ENCODE measurements at places on chromosomes 2 and 18. TPM values are rescaled to one million over a fixed set of nuclear protein-coding genes. Genes with fewer than 3 reads are reported as not detected.

- H3K36me3 ChIP-seq = no peaks in the 10 kb centered on the region
- no peak overlapping the region for H3K27ac ChIP-seq
- H3K4me3 ChIP-seq = no peak overlapping the region
- peaks cover 2% of the 10 kb centered on the region for H3K27me3 ChIP-seq
Measured at GRCh38 chr2:48912110-48912509, 156.6 kb upstream of the LHCGR start.

- no peaks in the 10 kb centered on the region for H3K36me3 ChIP-seq
- H3K4me1 ChIP-seq = peaks cover 12% of the 10 kb centered on the region
- H3K27me3 ChIP-seq = peaks cover 48% of the 10 kb centered on the region
- no peak for DNase-seq
Measured at GRCh38 chr2:236164201-236164924, 3.8 kb downstream of the GBX2 start.

- H3K36me3 ChIP-seq = no peaks in the 10 kb centered on the region
- no peaks in the 10 kb centered on the region for H3K27me3 ChIP-seq
- no peak for DNase-seq
- H3K4me1 ChIP-seq = peaks cover 14% of the 10 kb centered on the region
Measured at GRCh38 chr2:234333168-234334130, 163.4 kb downstream of the ARL4C start.

DNA sequence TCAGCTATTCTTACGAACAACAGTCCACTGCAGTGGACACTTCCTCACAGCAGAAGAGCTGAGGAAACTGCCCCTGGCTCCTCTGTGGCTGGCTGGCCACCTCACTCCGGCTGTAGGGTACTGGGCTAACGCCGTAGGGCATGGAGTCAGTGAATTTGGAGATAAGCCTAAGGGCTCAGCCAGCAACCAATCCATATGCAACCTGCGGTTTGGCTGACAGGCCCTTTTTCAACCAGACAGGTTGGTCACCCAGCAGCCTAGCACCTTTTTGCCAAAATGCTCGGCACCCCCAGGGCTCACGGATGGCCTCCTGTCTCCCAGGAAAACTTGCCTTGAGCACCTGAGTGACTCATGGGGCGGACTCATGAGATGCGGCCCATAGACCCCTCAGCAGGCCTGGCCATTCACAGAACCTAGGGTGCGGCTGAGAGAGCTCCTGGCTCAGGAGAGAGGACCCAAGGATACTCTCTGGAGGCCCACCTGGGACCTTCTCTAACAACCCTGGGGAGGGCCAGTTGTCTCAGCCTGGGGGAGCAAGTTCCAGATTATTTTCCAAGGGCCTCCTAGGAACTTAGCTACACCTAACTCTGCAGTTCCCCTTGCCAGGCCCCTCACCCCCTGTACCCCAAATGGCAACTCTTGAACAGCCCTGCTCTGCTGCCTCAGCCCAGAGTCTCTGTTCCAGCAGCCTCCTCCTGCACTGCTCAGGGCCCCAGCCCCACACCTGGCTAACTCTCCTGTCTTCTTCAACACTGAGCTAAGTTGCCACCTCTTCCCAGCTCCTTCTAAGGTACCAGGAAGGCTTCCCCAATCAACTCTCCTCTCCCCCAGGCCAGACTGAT, 252.1 kb downstream of the CYP26B1 start:
- no peaks in the 10 kb centered on the region for H3K4me1 ChIP-seq
- DNase-seq = no peak
- H3K27ac ChIP-seq = no peak overlapping the region
- no peaks in the 10 kb centered on the region for H3K36me3 ChIP-seq

- no peaks in the 10 kb centered on the region for H3K27me3 ChIP-seq
- H3K4me3 ChIP-seq = no peak overlapping the region
- H3K4me1 ChIP-seq = no peaks in the 10 kb centered on the region
Measured at GRCh38 chr2:63340443-63340842, 247.8 kb downstream of the WDPCP start.

DNA sequence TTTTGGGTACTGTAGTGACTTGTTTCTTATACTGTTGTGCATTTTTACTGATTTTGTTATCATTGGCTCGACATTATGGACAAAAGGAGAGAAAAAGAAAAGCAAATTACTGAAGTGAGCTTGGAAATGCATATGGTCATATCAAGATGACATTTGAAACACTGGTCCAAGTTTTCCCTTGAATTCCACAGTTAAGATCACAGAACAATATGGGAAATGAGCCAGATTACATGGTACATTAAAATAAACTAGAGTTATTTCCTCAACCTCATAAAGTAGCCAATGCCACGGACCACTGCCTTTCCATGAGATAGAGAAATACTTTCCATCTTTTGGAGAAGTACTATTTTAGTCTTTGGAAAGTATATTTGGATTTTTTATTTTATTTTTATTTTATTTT, 62.0 kb upstream of the SGPP2 start:
- H3K27me3 ChIP-seq = no peaks in the 10 kb centered on the region
- no peak overlapping the region for H3K27ac ChIP-seq
- no peak overlapping the region for H3K4me3 ChIP-seq
- H3K36me3 ChIP-seq = no peaks in the 10 kb centered on the region

DNA sequence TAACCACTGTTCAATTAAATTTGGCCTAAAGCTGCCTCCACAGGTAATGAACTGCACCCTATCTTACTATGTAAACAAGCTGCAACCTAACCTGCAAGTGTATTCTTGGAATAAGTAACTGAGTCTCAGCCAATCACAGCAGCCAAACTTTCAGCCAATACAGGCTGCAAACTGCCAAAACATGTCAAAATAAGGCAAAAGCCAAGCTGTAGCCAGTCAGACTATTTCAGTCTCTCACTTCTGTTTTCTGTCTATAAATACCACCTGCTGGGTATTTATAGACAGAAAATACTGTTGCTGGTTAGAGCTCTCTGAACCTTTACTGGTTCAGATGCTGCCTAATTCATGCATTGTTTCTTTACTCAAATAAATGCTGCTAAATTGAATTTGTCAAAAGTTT, 14.3 kb downstream of the C2orf76 start:
- H3K4me1 ChIP-seq = peaks cover 7% of the 10 kb centered on the region
- no peaks in the 10 kb centered on the region for H3K36me3 ChIP-seq
- H3K27ac ChIP-seq = no peak overlapping the region
- DNase-seq = no peak
- H3K27me3 ChIP-seq = no peaks in the 10 kb centered on the region

- no peaks in the 10 kb centered on the region for H3K36me3 ChIP-seq
- H3K27me3 ChIP-seq = no peaks in the 10 kb centered on the region
- no peak overlapping the region for H3K4me3 ChIP-seq
- H3K4me1 ChIP-seq = no peaks in the 10 kb centered on the region
Measured at GRCh38 chr2:11710210-11710609, 36.2 kb upstream of the LPIN1 start.

GRCh38 chr2:178333851-178334250, 117.1 kb downstream of the PRKRA start:
- H3K4me1 ChIP-seq = no peaks in the 10 kb centered on the region
- H3K36me3 ChIP-seq = no peaks in the 10 kb centered on the region
- H3K4me3 ChIP-seq = no peak overlapping the region
- H3K27me3 ChIP-seq = no peaks in the 10 kb centered on the region
- no peak overlapping the region for H3K27ac ChIP-seq

GRCh38 chr18:48844271-48844670, 106.5 kb downstream of the SMAD7 start:
- H3K4me1 ChIP-seq = peaks cover 47% of the 10 kb centered on the region
- no peak for DNase-seq
- H3K27me3 ChIP-seq = no peaks in the 10 kb centered on the region
- H3K36me3 ChIP-seq = no peaks in the 10 kb centered on the region

- H3K4me1 ChIP-seq = peaks cover 6% of the 10 kb centered on the region
- no peak for DNase-seq
- no peak overlapping the region for H3K4me3 ChIP-seq
- H3K36me3 ChIP-seq = peaks cover 18% of the 10 kb centered on the region
- H3K27me3 ChIP-seq = no peaks in the 10 kb centered on the region
Measured at GRCh38 chr2:233553366-233553765, 13.2 kb downstream of the USP40 start.

GRCh38 chr2:205245652-205246051, 436.6 kb upstream of the NRP2 start:
- no peaks in the 10 kb centered on the region for H3K36me3 ChIP-seq
- DNase-seq = no peak
- no peaks in the 10 kb centered on the region for H3K4me1 ChIP-seq

GRCh38 chr2:121282800-121283385, 2.1 kb downstream of the TFCP2L1 start:
- H3K27ac ChIP-seq = no peak overlapping the region
- H3K4me1 ChIP-seq = peaks cover 7% of the 10 kb centered on the region
- H3K27me3 ChIP-seq = peaks cover 35% of the 10 kb centered on the region
- H3K4me3 ChIP-seq = no peak overlapping the region
- no peaks in the 10 kb centered on the region for H3K36me3 ChIP-seq

DNA sequence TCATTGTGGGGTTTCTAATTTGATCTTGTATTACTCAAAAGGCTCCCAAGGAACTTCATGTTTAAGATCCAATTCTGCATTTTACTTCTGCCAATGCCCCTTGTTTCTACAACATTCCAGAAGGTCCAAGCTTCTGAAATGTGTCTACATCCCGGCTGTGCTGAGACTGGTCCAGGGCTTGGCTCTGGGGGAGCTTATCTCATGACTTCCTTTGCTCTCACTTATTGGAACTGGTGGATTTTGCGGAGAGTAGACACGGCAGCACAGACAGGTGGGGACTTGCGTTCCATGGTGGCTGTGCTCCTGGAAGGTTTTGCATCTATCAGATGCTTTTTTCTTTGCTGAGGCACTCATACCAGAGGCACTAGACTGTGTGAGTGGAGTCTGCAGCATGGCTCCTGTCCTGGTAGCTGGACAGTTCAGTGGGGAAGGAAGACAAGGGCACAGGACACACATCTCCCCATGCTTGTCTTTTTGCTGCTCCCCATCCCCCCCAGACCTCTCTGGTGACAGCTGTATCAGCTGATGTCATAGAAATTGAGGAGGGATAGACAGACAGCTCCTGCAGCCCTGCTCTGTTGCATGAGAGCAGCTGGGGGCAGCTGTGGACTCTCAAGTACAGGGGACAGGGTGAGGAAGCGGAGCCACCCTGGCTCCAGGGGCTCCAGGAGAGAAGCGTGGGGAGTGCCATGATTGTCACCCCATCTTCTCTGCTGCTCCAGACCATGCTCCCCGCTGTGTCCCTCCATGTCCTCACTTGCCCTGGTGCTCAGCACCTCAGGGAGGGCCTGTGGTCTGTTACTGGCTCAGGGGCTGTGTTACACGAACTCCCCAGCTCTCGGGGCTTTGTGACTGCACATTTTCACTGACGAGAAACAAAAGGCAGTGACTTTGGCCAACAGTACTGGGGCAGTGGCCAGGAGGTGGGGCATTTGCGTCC, 46.0 kb downstream of the ACAA2 start:
- no peak overlapping the region for H3K4me3 ChIP-seq
- no peaks in the 10 kb centered on the region for H3K27me3 ChIP-seq
- no peak overlapping the region for H3K27ac ChIP-seq
- no peaks in the 10 kb centered on the region for H3K4me1 ChIP-seq
- no peaks in the 10 kb centered on the region for H3K36me3 ChIP-seq

- no peaks in the 10 kb centered on the region for H3K36me3 ChIP-seq
- H3K27me3 ChIP-seq = peaks cover 4% of the 10 kb centered on the region
- no peak overlapping the region for H3K4me3 ChIP-seq
- no peaks in the 10 kb centered on the region for H3K4me1 ChIP-seq
- no peak overlapping the region for H3K27ac ChIP-seq
Measured at GRCh38 chr2:89000235-89000634, 308.8 kb downstream of the RPIA start.

Gene SOX11
- not detected for total RNA-seq

Gene TRAPPC12
- total RNA-seq = 64.3 TPM

Gene MYO5B
- 0.02 TPM for total RNA-seq

Gene PSMG2
- total RNA-seq = 119 TPM

Gene HOXD13
- total RNA-seq = not detected

Gene ZNF236
- total RNA-seq = 15.6 TPM

Gene ATP6V1C2
- not detected for total RNA-seq

Gene HOXD10
- not detected for total RNA-seq

Data from activated CD4-positive, alpha-beta memory T cell treated with anti-CD3 and anti-CD28 coated beads for 36 hours (primary cell).